Vagina (tissue), 2 donors: ENCODE measurements at places on chromosomes 7 and 10.

DNA sequence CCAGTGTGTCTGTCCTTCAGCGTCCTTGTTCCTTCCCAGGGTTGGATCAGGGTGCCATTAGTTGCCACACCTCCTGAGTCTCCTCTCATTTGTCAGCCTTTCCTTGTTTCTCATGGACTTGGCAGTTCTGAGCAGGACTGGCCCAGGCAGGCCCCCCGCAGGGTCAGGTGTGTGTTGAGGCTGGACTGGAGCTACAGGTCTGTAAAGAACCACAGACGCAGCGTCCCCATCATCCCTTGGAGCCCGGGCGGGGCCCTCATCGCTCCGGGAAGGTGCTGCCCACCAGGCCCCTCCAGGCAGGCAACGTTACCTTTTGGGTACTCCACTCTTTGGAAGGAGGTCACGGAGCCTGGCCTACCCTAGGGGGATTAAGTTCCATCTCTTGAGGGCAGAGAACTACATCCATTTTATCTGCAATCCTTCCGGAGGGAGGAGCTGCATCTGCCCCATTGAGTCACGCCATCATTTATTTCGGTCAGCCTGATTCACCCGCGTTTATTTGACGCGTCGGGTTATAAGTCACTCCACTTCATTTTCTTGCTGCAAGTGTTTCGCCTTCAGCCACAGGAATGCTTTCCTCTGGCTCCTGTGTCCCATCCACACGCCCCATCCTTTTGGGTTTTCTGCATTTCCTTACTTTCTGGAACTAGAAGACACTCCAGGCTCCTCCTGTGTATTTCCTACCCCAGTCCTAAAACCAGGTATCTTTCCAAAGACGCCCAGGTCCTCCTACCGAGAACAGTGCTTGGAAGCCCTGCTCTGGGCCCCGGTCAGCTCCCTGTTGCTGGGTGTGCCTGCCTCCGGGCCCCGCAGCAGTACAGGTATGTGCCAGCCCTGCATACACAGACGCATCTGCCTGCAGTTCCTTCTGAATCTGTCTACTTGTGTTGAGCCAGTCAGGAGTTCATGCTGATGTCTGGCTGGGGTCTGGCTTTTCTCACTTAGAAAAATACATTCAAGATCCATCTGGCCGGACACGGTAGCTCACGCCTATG lies 141.9 kb downstream of the MAD1L1 start:
- no peaks in the 10 kb centered on the region for H3K4me1 ChIP-seq
- peak overlapping the region; percentile 40 for H3K27ac ChIP-seq
- H3K36me3 ChIP-seq, result no peaks in the 10 kb centered on the region
- no peaks in the 10 kb centered on the region for H3K27me3 ChIP-seq
- H3K4me3 ChIP-seq, result no peak overlapping the region

DNA sequence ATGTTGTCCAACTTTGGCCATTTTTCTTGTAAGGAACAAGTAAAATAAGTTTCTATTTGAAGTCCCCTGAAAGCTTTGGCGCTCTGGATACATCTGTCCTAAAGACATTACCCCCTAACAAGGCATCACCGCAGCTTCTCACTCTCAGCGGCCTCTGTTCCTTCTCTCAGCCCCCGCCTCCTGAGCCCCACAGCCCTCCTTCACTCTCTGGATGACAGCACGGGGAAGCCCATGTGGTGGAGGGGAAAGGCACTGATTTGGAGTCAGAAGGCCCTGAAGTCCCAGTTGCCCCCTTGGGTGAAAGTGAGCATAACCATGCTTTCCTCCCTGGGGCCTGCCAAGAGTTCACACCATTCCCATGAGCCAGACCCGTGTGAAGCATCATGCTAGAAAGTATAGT lies 4.6 kb downstream of the H2BK1 start:
- no peak for DNase-seq
- H3K27ac ChIP-seq, result no peak overlapping the region
- no peaks in the 10 kb centered on the region for H3K27me3 ChIP-seq

GRCh38 chr10:74058071-74058470 lies 60.2 kb downstream of the VCL start:
- H3K36me3 ChIP-seq, result no peaks in the 10 kb centered on the region
- no peak for DNase-seq
- no peak overlapping the region for H3K27ac ChIP-seq
- no peaks in the 10 kb centered on the region for H3K27me3 ChIP-seq
- H3K4me3 ChIP-seq, result no peak overlapping the region

GRCh38 chr10:5506246-5506645 lies 6.9 kb upstream of the CALML5 start:
- no peak for DNase-seq
- no peak overlapping the region for H3K4me3 ChIP-seq
- H3K27ac ChIP-seq, result no peak overlapping the region
- no peaks in the 10 kb centered on the region for H3K36me3 ChIP-seq
- H3K4me1 ChIP-seq, result peaks cover 32% of the 10 kb centered on the region

- H3K27me3 ChIP-seq, result no peaks in the 10 kb centered on the region
- H3K36me3 ChIP-seq, result no peaks in the 10 kb centered on the region
- no peaks in the 10 kb centered on the region for H3K4me1 ChIP-seq
- no peak overlapping the region for H3K27ac ChIP-seq
Measured at GRCh38 chr7:15305002-15305600, 256.7 kb downstream of the AGMO start.

DNA sequence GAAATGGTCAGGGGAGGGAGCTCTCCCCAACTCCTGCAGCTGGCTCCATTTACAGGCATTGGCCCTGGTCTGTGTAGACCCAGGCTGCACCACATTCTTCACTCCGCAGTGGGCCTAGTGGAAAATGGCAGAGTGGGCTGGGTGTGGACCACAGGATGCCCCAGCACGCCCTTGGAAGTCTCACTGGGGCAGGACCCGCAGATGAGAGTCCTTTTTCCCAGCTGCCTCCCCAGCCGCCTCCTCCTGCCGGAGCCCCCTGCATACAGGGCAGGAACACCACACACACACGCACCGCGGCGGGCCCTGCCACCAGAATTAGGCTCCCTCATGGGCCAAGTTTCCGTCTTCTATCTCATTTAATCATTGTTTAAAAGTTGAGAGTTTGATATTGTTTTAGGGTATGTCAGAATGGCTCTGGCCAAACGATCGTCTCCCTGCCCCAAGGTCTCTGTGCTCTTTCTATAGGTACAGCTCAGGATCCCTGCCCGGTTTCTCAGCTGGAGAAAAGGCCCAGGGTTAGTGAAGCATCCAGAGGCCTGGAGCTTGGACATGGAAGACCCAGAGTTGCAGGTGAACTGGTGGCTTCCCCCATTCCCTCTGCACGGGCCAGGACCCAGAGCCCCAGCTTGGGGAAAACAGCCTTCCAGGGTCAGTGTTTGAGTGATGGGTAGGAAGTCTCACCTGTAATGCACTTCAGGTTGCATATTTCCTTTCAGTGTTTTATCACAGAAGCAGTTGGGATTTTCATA lies 42.0 kb downstream of the ZNF467 start:
- peaks cover 5% of the 10 kb centered on the region for H3K4me1 ChIP-seq
- no peaks in the 10 kb centered on the region for H3K27me3 ChIP-seq
- no peak overlapping the region for H3K4me3 ChIP-seq
- DNase-seq, result no peak
- H3K27ac ChIP-seq, result no peak overlapping the region

DNA sequence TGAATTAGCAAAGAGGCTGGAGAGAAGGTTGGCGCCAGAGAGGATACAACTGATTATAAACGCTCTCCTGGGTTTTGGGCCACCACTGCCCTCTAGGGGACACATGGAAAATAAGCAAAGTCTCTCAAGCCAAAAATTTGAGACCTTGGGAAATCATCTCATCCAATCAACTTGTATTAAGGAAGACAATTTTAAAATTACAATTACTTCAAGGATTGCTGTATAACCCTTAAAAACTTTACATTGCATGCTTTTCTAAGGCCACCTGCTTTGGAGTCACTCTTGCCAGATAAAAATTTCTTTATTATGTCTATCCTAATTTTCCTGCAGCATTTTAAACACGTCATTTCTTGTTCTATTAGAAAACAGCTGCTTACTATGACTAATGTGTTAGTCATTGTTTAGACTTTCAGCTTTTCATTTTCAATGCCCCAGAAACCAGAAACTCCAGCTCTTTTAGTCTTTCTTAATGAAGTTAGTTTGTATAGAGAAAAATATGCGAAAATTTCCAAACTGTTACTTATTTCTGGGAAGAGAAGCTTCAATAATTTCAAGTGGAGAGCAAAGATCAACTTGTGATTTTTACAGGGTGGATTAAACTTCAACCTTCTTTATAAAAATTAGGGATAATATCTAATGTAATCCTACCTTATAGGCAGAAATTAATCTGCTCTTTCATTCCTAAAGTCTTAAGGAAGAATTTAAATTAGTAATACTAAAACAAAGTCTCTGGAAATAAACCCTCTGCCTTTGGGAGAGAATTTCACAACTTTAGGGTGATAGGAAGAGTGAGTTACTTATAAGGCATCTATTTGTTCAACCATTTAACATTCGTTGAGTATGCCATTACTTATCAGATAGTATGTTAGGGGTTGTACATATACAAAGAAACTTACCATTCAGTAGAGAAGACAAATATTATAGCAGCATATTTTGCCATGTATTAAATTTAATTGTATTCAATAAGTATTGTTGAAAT lies 20.6 kb upstream of the RHOBTB1 start:
- H3K4me3 ChIP-seq, result no peak overlapping the region
- H3K27me3 ChIP-seq, result no peaks in the 10 kb centered on the region
- peaks cover 22% of the 10 kb centered on the region for H3K4me1 ChIP-seq

DNA sequence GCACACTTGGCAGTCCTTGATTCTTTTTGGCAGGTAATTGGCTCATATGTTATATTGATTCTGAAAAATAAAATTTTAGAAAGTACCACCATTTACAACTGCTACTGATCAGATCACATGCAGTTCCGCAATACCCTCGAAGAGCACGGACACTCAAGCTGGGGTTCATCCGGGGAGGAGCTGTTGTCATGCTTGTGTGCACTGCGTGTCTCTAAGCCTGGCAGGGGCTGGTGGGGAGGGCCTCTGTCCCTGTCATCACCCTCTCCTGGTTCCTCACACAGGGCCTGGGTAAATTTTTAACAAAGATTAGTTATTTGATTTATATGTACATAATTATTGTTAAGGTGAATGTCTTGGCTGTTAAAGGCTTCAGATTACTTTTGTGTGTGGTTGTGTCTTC lies 45.2 kb downstream of the TRRAP start:
- H3K27me3 ChIP-seq, result no peaks in the 10 kb centered on the region
- no peak for DNase-seq
- H3K4me3 ChIP-seq, result no peak overlapping the region
- peaks cover 88% of the 10 kb centered on the region for H3K36me3 ChIP-seq
- H3K4me1 ChIP-seq, result no peaks in the 10 kb centered on the region
